ENCODE measurements at places on chromosomes 16 and 17.

GRCh38 chr17:50190603-50191358 lies 10.7 kb downstream of the COL1A1 start:
- no peak for DNase-seq

GRCh38 chr17:78412403-78412802 lies 34.0 kb downstream of the PGS1 start:
- DNase-seq: peak; percentile 78

DNA sequence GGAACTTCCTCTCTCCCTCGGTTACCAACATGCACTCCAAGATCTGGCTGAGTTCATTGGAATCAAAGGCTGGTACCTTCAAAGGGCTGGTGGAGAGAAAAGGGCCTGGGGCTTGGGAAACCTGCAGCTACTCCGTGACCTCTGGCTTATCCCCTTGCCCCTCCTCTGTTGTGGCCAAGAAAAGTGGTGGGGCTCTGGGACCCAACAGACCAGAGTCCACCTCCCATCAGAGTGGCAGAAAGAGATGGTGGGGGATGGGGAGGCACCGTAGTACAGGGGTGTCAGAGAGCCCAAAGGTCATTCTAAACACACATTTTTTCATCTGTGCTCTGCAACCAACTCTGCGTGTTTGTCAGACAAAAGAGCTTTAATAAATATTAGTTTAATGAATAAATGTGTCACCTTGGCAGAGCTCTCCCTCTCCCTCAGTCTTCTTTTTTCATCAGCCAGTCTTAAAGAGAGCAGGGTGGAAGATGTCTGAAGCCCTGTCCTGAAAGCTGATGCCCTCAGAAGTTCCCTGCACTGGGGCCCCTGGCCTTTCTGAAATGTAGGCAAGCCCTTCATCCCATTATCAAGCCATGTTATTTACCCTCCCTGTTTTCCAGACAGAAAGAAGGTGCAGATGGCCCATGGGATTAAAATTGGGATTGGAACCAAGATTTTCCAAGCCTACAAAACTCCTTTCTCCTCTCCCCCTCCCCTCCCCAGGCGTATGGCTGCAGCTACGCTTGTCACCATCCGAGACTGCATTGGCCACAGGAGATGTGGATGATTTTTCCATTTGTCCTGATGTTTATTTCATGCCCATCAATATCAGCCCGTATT lies 227.3 kb downstream of the CCDC182 start:
- DNase-seq: no peak

DNA sequence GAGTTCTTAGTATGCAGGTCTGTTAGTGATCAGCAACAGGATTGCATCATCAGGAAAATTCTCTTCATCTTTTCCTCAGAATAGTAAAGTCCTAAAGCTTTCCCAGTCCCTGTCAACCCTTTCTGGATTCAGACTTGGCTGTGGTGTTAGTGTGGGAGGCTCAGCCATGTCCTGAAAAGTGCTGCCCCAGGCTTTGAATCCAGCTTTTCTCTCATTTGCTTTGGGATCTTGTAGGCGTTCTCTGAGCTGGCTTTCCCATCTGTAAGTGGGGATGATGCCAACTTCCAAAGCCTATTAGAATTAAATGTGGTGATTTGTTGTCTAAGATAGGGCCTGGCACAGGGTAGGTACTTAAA lies 3.0 kb downstream of the ALKBH5 start:
- no peak for DNase-seq

- DNase-seq: no peak
These were observed 2.2 kb upstream of the ATP6V0A1 start for GRCh38 chr17:42456223-42457106.

DNA sequence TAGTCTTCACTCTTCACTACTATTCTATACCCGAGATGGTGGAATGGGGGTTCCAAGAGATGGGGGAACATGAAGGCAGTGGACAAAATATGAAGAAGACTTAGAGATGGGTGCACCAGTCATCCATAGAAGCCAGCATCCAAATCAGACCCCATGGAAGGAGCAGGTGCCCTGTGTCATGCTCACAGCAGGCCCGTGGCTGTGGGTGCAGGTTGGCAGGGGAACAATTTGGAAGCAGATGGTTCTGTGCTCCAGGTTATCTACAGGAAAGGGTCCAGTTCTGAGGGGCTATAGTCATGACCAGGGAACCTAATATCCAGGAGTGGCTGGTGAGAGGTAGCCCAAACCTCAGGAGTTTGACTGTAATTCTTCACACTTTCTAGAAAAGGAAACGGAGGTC lies 9.6 kb upstream of the LPCAT2 start:
- no peak for DNase-seq

DNA sequence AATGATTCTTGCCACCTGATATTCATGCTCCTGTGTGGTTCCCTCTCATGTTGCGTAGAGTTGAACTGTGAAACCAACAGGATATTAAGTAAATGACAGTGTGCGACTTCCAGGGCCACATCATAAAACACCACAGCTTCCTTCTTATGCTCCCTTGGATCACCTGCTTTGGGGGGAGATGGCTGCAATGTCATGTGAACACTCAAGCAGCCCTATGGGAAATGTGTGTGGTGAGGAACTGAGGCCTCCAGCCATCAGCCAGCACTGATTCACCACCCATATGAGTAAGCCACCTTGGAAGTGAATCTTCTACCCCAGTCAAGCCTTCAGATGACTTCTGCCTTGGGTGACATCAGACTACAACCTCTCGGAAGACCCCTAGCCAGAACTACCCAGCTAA lies 427.5 kb downstream of the UTP18 start:
- DNase-seq: no peak

DNA sequence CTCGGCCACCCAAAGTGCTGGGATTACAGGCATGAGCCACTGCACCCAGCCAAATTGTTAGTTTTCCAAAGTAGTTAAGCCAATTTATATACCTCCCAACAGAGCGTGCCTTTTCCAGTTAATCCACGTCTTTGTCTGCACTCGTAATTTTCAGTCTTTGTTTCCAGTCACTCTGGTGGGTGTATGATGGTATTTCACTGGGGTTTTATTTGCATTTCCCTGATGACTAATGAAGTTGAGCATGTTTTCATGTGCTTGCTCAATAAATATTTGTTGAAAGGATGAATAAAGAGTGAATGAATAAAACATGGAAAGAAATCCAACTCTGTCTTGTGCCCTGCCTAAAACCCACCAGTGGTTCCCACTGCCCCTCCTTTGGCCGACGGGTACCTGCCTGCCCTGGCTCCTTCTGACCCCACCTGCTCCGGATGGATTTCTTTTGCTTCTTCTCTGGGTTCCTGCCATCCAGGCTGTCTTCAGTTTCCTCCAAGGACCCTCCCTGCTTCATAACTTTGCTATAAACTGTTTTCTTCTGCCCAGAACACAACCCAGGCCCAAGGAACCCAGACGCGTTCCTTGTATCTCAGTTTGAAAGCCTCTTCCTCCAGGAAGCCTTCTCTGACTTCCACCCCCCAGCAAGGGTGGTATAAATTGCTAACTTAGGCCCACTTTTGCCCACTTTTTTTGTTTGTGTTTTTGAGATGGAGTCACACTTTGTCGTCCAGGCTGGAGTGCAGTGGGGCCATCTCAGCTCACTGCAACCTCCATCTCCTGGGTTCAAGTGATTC lies 3.0 kb upstream of the ABCC1 start:
- DNase-seq: no peak

- no peak for DNase-seq
These were observed 8.5 kb upstream of the SUPT4H1 start for GRCh38 chr17:58360296-58361063.

GRCh38 chr17:28547096-28547622 lies 5.3 kb downstream of the UNC119 start:
- DNase-seq: no peak

DNA sequence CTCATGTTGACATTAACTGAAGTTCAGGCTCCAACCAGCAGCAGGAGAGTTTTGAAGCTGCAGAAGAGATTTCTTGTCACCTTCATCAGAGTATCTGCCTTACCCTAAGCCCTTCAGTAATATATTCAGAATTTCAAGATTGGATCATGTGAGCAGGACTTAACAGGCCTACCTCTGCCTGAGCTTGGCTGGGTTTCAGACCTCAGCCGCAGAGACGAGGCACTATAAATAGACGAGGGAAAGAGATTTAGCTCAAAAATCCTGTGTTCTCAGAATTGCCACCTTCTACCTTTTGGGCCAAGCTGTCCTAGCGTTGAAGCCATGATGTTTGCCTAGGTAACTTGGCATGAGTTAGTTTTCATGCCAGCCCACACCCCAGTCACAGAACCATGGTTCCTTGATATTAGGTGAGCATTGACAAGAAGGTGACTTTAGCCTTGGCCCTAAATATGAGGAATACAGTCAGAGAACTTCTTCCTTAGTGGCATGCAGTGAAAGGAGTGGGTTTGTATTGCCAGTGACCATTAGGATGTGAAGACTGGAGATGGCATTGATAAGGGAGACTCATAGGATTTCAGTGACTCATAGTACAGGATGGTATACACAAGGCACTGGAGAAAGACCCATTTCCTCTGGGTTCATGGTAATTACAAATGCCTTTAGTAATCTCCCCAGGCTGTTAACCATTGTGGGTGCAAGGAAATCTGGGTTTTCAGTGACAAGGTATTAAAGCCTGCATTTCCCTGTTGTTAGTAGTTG lies 224.3 kb downstream of the MSI2 start:
- no peak for DNase-seq

GRCh38 chr17:4304417-4305027 lies 40.7 kb upstream of the ANKFY1 start:
- DNase-seq: peak; percentile 61

GRCh38 chr16:75576384-75576811 lies 10.2 kb downstream of the GABARAPL2 start:
- no peak for DNase-seq

DNA sequence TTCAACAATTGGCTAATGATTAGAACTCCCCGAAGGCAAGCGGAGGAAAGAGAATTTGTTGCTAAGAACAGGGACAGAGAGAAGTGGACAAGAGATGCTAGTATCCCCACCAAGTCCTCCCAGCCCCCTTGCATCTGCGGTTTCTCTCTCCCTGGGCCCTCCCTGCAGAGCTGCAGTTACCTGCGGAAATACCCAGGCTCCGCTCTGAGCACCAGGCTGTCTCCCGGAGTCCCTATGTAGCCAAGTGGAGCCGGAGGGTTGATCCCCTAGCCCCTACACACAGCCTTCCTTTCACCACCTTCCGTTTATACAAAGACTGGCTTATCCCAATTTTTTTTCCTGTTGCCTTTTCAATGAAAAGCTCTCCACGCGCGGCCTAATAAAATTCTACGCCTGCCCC lies 834.4 kb downstream of the KCNJ2 start:
- no peak for DNase-seq

- DNase-seq: no peak
These were observed 82.7 kb upstream of the CDYL2 start for GRCh38 chr16:80887062-80887461.

- DNase-seq: no peak
These were observed 206.9 kb upstream of the CACNG5 start for GRCh38 chr17:66627985-66628384.

GRCh38 chr16:68244481-68244902 lies 681 bp upstream of the PLA2G15 start:
- DNase-seq: no peak

GRCh38 chr16:66661210-66661560 lies 35.4 kb downstream of the CMTM4 start:
- DNase-seq: no peak

DNA sequence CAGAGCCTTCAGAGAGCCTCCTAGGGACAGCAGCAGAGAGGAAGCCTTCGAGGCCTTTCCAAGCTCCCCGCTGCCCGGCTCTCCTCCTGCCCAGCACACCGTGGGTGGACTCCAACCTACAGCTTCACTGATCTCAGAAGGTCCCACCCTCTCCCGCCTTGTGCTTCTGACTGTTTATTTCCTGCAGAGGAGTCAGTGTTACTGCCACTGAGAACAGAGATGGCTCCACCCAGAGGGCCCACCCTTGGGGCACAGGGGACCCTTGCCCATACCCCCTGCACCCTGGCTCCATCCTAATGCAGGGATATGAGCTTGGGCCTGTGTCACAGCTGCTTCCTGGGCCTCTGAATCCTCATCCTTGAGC lies 52.8 kb upstream of the TOB1 start:
- no peak for DNase-seq

DNA sequence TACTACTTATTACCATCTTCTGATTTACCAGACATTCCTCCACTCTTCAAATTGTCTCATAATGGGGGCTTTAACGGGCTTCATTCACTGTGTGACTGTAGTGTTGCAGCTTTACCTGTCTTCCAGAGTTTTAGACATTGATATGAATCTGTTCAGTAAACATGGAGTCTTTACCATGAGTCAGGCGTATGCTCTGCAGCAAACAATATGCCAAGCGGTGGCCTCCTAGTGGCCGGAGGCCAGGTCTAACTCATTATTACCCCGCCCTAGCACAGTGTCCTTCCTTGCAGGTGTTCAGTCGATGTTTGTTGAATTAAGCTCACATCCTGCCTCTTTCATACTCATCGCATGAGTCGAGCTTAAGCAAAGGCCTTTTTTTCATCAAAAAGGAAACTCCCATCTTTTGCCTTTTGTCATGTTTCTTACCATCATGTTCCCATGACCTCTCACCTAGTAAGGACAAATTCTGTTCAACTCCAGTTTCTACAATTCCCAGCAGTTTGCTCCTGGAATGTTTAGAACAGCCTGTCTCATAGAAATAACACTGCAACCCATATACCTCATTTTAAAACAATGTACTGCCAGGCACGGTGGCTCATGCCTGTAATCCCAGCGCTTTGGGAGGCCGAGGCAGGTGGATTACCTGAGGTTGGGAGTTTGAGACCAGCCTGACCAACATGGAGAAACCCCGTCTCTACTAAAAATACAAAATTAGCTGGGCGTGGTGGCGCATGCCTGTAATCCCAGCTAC lies 39.4 kb downstream of the TUBD1 start:
- peak; percentile 70 for DNase-seq

GRCh38 chr16:20899071-20899470 lies 1.1 kb downstream of the DCUN1D3 start:
- DNase-seq: no peak

- no peak for DNase-seq
These were observed 86.7 kb downstream of the USP31 start for GRCh38 chr16:23062524-23062923.

GRCh38 chr17:55959756-55960155 lies 193.5 kb upstream of the ANKFN1 start:
- no peak for DNase-seq

GRCh38 chr16:3655030-3655395 lies 522 bp downstream of the DNASE1 start:
- no peak for DNase-seq

DNA sequence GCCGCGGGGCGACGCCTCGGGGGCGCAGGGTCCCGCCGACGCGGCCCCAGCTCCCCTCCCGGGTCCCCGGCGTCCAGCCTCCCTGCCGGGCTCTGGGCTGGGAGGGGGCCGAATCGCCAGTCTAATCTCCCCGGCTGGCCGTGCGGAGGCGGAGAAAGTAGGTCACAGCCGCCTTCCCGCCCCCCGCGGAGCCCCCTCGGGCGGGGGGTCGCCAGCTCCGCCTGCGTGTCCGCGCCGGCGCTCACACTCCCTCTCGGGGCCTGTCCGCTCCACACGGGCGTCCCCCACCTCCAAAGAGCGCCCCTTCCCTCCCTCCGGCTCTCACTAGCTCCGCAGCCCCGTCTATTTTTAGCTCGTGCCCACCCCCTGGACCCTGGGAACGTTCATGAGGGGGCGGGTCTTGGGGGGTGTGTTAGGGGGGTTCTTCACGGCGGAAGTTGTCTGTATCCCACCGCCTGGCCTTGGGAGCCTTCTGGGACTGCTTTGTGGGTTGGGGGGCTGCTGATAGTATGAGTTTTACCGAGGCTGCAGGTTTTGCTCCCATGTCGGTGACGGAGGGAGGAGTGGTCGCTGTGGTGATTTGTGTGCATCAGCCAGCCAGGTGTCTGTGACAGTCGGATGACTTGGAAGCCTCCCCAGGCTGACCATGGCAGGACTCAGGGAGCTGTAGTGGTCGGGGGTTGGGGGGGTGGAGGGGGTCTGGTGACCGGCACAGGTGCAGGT lies 1.1 kb downstream of the ATP1B2 start:
- DNase-seq: no peak
